ENCODE measurements at places on chromosomes 3 and 15. TPM values are rescaled to one million over a fixed set of nuclear protein-coding genes. Genes with fewer than 3 reads are reported as not detected.

TUSC2 gene
- 14.9 TPM for total RNA-seq

AQR gene
- total RNA-seq, result 19.5 TPM

TMCO5A gene
- not detected for total RNA-seq

ITPKA gene
- 1.9 TPM for total RNA-seq

FETUB gene
- total RNA-seq, result not detected

FBLN2 gene
- 17.4 TPM for total RNA-seq

SAMMSON gene
- not detected for total RNA-seq

RETNLB gene
- not detected for total RNA-seq

Data from tracheal epithelial cell (primary cell).